GM13977 (cell line): ENCODE measurements at places on chromosomes 2 and 18.

- peak; percentile 74 for DNase-seq
These were observed 27.3 kb downstream of the ZAP70 start for GRCh38 chr2:97740590-97741182.

- DNase-seq = no peak
These were observed 20.2 kb upstream of the ACVR2A start for GRCh38 chr2:147824620-147825019.

GRCh38 chr2:214215107-214215506 lies 195.7 kb upstream of the VWC2L start:
- DNase-seq = no peak

- no peak for DNase-seq
These were observed 23.5 kb downstream of the ELP2 start for GRCh38 chr18:36153203-36153602.

DNA sequence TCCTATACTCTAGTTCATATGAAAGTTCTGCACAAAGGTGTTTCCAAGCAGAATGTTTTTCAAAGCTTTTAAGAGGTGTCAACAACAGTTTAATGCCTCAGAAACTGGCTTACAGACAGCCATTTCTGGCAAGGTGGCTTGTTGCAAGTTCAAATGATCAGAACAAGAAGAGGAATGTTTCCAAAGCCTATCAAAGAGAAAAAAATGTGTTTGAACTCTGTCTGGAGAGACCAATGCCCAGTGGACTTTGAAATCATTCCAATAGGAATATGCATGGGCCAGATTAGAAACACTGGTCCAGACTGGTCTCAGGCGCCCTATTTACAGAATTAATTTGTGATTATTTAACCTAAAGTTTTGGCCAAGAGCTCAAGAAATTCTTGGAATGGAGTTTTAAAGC lies 106.2 kb downstream of the CPS1 start:
- no peak for DNase-seq

GRCh38 chr2:11995456-11995855 lies 249.0 kb downstream of the LPIN1 start:
- DNase-seq = no peak

- DNase-seq = no peak
These were observed 576.2 kb downstream of the CPS1 start for GRCh38 chr2:211132573-211132972.
